ENCODE measurements at places on chromosomes 16 and 17.

DNA sequence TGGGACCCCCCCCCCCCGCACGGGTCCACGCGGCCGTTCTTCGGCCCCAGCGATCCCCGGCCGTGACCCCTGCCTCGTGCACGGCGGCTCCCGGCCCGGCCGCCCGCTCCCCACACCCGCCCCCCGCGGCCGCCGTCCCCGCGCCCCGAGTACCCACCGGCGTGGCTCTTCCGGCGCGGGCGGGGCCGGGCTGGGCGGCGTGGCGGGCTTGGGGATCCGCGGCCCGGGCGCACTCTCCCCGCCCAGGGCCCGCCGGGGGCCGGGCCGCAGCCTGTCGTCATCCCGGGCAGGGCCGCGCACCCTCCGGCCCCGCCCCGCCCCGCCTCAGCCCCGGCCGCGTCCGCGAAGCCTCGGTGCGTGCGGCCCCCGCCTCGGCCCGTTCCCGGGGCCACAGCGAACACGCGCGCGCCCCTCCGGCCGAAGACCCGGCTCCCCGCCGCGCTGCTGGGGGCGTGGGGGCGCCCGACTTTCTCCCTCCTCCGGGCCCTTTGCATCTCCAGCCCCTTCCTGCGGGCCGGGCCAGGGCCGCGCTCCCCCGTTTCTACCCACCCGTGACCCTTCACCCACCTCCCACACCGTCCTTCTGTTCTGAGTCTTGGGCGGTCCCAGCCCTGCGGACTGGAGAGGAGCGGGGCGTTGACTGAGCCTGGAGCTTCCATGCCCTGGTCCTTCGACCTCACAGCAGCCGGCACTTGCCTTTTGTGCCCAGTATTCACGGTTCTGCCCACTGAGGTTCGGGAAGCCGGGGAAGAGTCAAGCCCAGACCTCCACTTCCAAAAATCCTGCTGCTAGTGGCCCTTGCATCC is 840 bp downstream of the MYO1C start:
- peak; percentile 58 for DNase-seq

GRCh38 chr17:8141045-8141444 is 11.2 kb downstream of the PER1 start:
- no peak for DNase-seq

- peak; percentile 37 for DNase-seq
Observed at GRCh38 chr16:81796583-81797346, 17.7 kb downstream of the PLCG2 start.

GRCh38 chr17:80997424-80998117 is 5.9 kb downstream of the CHMP6 start:
- DNase-seq = no peak

- no peak for DNase-seq
Observed at GRCh38 chr16:27967169-27967568, 96.3 kb downstream of the GSG1L start.

GRCh38 chr17:9517396-9517795 is 58.2 kb downstream of the STX8 start:
- no peak for DNase-seq

GRCh38 chr17:5775098-5775497 is 190.8 kb upstream of the NLRP1 start:
- no peak for DNase-seq

- DNase-seq = peak; percentile 11
Observed at GRCh38 chr16:80517846-80518245, 22.9 kb upstream of the DYNLRB2 start.

DNA sequence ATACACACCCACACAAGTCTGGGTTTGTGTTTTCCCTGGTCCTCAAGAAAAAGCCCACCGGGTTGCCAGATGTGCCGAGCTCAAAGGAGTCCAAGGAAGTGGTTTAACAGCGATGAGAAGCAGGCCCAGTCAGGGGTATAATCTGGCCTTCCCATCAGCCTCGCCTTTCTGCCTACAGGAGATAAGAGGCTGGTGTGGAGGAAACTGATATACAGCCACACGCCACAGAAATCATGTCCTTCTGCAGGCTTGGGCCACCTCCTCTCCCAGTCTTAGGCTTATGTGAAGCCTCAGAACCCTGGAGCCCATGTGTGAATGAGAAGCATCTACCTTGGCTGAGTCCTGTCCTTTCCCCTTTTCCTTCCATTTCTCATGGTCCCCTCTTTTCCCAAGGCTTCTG is 43.6 kb upstream of the MMP2 start:
- no peak for DNase-seq

DNA sequence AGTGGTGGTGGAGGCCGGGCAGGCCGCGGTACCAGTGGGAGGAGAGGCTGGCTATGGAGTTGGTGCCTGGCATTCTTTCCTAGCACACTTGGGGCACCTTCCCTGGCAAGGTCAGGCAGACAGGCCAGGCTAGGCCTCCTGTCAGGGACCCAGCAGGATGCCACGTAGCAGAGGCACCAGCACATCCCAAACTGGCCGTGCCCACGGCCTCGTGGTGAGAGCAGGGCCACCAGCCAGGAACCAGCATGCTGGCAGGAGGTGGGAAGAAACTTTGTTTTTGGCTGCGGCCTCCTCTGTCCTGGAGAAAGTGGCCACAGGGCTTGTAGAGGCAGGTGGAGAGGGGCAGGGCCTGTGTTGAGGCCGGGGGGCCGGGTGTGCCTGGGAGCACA is 57.6 kb upstream of the CBFA2T3 start:
- DNase-seq = no peak

GRCh38 chr17:73018599-73018998 is 73.9 kb downstream of the SLC39A11 start:
- DNase-seq = no peak

DNA sequence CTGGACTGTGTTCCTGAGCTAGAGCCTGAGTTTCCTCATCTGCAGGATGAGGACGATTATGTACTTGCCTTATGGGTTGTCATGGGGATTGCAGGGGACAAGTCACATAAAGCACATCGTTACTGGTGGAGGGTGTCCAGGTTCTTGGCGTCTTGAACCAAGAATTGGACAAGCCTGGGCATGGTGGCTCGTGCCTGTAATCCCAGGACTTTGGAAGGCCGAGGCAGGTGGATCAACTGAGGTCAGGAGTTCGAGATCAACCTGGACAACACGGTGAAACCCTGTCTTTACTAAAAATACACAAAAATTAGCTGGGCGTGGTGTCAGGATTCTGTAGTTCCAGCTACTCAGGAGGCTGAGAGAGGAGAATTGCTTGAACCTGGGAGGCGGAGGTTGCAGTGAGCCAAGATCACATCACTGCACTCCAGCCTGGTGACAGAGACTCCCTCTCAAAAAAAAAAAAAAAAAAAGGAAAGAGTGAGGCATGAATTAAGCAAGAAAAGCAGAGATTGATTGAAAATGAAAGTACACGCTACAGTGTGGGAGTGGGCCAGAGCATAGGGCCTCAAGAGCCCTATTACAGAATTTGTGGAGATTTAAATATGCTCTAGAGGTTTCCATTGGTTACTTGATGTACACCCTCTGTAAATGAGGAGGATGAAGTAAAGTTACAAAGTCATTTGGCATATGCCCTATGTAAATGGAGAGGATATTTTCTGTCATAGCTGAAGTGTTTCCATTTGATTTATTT is 30.7 kb downstream of the ADGRG5 start:
- no peak for DNase-seq

DNA sequence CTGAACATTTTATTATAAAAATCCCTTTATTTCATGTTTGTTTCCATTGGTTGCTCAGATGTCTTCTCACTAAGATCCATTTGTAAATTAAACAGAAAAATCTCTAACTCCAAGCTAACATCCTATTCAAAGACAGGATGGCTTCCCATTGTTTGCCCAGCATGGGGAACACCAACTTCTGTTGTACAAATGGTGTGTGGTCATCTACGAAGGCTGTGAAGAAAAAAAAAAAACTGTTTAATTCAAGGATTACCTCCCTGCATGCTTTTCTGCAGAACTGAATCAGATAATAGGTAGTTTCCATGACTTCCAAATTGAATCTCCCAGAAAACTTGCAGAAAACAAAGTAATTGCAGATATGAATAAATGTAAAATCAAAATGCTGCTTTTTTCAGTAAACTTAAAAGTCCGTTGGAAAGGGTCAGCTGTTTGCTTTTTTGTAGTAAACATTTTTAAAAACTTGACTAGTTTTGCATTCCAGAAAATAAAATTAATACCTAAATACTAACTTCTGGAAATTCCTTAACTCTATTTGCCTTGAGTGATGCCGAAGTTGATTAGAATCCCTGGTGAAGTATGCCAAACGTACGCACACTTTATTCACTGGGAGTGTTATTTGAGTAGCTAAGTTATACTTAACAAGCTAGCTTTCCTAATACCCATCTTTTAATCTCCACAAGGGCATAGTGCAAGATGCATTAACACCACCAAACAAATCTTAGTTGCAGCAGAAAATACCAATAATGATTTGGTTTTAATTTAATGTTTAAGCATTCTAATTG is 7.7 kb downstream of the SALL1 start:
- no peak for DNase-seq

DNA sequence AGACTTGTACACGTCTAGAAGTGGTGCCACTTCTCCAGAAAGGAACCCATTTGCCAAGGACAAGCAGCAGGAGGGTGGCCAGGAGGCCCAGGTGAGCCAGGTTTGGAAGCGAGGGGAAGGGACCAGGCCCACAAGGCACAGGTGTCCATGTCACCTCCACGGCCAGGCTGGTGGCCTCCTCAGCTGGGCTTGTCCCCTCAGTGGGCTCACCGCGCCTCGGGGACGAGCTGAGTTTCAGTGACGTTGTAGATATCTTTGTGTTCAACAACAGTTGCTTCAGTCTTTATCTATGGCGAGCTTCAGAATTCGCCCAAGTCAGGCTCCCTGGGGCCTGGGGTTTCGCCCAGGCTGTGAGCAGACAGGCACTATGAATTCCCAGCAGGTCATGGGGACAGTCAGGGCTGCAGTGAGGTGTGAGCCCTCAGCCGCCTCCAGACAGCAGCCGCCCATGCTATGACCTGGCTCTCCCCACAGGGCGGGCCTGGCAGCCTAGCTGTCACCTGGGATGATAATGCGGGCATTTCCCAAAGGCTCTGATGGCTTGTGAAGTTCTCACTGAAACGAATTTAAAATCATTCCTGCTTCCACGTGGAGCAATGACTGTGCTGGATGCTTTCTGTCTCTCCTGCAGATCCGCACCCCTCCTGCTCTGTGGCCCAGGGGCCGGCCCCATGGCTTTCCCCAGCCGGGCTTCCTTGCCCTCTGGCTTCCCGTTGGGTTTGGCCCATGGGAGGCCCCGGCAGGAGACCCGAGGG is 89.5 kb downstream of the MRC2 start:
- DNase-seq = no peak

DNA sequence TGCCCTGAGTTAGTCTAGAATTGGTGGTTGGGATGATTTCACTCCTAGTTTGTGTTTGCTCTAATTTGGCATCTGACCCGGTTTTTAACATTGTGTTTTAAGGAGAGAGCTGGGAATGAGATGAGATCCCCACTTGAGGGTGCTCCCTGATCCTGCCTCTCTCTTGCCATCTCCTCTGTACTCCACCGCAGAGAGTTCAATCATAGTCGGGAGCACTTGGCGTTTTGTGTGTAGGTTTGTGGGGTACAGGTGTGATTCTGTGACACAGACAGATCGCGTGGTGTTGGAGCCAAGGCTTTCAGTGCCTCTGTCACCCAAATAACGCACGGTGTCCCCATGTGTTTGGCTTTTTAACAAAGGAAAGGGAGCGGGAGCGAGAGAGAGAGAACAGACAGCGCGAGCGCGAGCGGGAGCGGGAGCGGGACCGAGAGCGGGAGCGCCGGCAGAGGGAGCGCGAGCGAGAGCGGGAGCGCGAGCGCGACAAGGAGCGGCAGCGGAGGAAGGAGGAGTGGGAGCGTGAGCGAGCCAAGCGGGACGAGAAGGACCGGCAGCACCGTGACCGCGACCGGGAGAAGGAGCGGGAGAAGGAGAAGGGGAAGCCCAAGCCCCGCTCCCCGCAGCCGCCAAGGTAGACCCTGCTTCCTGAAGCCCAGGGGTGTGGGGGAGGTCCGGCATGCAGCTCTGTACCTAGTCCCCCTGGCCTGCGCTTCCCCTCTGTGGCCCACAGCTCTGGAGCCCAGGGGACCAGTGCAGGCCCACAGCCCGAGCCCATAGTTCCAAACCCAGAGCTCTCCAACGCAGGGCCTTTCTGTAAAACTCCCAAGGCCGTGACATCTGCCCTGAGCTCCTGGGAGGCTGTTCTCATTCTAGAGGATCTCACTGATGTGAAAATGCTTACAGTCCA is 27.2 kb upstream of the IL17C start:
- DNase-seq = no peak

All from epithelial cell of esophagus (primary cell).